NCI-H226 (cell line): ENCODE measurements at places on chromosomes 13 and 19.

DNA sequence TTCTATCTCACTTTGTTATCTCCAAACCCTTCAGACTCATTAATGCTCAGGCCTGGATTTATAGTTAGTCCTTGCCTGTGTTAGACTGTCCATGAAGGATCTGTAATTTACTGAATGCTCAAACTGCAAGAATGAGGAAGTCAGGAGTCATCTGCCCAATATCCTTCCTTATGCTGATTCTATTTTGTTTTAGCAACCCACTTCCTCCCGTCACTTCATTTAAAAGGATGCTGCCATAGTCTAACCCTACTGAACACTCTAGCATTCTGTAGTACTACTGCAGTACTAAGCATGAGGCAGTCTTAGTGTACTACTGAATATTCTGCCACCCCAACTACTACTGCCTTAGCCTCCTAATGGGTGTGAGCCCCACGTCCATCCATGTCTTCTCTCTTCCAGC is 1.5 kb downstream of the FCAR start:
- no peak for DNase-seq

DNA sequence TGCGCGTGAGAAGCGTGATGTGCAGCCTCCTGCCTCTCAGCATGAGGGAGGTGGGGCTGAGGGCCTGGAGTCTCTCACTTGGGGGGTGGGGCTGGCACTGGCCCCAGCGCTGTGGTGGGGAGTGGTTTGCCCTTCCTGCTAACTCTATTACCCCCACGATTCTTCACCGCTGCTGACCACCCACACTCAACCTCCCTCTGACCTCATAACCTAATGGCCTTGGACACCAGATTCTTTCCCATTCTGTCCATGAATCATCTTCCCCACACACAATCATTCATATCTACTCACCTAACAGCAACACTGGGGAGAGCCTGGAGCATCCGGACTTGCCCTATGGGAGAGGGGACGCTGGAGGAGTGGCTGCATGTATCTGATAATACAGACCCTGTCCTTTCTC is 8.7 kb downstream of the CD177 start:
- peak; percentile 7 for DNase-seq

DNA sequence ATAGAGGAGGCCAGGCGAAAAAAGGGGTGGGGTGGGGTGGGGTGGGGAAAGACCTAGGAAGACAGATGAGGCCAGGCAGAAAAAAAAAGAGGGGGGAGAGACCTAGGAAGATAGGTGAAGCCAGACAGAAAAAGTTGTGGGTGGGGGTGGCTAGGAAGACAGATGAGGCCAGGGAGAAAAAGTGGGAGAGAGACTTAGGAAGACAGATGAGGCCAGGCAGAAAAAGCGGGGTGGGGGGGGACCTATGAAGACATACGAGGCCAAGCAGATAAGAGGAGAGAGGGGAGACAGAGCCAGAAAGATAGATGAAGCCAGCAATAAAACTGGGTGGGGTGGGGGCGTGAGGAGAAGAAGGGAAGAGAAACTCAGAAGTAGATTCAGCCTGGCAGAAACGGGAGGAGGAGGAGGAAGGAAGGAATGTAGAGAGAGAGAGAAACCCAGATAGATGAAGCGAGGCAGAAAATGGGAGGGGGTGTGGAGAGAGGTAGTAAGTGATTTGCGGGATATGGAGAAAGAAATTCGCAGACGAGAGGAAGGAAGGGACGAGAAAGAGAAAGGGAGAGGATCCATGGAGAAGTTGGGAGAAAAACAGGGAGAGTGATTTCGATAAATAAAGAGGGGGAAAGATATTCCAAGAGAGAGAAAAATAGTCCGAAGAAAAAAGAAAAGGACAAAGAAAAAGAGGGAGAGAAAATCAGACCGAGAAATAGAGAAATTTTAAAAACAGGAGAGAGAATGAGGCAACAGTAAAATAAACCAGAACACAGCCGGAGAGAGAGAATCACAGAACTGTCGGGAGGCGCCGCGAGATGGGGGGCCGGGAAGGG is 12.2 kb upstream of the CACNG6 start:
- DNase-seq, result no peak

DNA sequence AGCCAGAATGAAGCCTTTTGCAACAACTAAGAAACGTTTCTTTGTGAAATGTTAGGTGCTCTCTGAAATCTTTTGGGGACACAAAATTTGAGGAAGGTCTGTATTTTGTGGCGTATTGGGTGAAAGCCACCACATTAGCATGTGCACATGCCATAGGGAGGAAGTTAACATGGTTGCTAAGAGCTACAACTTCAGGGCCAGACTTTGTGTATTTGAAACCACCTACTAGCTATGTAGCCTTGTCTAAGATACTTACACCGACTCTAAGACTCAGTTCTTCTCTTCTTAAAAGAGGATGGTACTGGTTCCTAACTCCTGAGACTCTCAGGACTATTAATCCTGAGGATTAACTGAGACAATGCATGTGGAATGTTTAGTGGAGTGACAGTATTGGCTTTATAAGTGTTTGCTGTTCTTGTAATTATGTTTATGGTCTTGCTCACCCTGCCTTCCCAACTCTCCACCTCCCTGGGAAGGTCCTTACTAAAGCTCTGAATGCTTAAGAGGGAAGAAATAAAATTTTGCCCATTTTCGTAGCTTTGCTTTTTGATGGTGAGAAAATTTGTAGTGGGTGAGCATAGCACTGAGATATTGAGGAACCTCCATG is 15.5 kb downstream of the SERP2 start:
- no peak for DNase-seq

DNA sequence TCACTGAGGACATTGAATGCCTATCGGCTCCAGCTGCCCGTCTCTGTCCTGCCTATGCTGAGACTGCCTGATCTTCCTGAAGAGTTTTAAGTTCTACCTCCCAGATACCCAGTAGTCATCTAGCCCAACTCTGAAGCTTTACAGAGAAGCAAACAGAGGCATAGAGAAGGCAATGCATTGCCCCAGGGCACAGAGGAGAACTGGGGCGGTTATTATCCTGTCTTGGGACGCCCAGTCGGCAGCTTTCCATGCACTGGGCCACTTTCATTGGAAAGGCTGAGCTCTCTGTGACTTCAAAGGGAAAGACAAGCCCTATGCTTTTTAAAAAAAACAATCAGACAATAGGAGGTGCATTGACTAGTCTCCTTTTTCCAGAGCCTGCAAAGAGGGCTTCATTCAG is 71.6 kb downstream of the HSPH1 start:
- DNase-seq, result no peak

DNA sequence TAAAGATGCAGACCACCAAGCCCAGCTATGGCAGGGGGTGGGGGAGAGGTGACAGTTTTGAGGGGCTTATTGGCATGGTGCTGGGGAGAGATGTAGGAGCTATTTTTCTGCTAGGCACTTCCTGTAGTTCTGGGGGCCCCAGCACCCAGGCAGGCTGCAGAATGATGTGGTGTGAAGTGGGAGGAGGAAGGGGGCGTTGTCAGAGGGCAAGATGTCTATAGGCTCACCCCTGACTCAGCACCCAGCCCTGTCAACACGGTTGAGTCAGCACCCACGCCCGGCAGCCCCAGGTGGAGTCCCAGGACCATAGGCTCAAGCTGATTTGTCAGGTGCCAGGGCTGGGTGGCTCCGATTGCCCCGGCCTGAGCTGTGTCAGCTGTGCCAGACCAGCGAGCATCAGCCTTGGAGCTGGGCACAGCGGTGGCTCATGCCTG is 5.8 kb downstream of the KLF2 start:
- DNase-seq, result peak; percentile 98

DNA sequence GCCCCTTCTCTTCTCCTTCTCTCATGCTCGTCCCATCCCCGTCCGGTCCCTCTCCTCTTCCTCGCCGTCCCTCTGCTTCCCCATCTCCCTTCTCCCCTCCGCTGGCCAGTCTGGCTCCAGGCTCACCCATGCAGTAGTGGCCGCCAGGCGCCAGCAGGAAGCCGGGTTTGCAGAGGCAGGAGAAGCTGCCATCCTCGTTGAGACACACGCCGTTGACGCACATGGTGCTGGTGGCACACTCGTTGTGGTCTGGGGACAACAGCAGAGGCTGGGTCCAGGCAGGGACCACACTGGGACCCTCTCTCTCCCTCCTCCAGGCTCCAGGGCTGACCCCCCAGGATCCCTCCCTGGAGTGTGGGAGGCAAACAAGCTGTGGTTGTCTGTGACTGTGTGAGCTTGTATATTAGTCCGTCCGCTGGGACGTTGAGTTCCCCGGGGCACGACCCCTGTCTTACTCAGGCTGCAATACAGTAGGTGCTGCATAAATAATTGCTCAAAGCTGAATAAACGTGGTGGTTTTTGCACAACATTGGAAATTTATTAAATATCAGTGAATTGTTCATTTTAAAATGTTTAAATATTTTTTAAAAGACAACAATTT is 16.4 kb downstream of the FBN3 start:
- no peak for DNase-seq

DNA sequence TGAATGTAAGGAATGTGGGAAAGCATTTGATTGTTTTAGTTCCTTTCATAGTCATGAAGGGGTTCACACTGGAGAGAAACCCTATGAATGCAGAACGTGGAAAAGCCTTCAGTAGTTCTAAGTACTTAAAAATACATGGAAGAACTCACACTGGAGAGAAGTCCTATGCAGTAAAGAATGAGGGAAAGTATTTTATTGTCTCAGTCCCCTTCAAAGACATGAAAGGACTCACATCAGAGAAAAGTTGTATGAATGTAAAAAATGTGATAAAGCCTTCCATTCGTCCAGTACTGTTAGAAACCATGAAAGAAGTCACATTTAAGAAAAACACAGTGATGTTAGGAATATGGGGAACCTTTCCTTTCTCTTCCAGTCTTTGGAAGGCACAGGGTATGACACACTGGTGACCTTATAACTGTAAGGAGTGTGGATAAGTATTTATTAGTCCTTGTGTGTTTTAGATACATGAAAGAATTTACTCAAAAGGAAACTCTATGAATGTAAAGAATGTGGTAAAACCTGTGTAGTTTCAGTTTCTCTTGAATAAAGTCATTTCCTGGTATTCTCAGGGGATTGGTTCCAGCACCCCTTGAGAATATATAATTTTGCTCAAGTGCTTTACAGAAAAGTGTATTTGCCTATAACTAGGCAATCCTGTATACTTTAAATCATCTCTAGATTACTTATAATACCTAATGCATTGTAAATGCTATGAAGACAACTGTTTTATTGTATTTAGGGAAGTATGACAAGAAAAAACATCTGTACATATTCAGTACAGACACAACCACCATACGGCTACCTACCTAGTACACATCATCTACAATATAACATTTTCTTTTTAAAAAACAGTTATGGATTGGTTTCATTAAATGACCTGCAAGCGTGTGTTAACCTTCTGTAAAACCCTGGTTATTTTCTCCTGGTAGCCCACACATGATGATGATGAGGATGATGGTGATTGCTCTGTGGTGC is 52.8 kb downstream of the ZNF823 start:
- DNase-seq, result no peak

- DNase-seq, result no peak
Measured at GRCh38 chr19:53432088-53432661, 391 bp downstream of the ZNF761 start.

DNA sequence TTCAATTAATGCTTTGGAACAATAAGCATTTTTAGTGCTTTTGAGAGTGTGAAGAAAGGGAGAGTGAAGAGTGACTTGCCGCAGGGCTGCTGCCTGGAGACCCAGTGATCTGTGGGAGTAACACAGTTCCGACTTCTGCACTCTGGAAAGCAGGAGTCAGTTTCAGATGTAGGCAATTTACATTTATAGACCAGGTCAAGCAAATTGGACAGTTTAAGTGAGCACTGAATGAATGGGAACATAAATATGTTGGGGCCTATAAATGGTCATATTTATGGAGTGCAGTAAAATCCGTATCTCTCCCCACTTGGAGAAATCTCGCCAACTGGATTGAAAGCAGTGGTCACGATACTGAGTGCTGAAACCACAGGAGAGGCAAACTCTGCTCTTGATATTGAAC is 9.4 kb upstream of the SHISA2 start:
- DNase-seq, result no peak

GRCh38 chr13:23741879-23742510 is 147.2 kb downstream of the MIPEP start:
- DNase-seq, result no peak

DNA sequence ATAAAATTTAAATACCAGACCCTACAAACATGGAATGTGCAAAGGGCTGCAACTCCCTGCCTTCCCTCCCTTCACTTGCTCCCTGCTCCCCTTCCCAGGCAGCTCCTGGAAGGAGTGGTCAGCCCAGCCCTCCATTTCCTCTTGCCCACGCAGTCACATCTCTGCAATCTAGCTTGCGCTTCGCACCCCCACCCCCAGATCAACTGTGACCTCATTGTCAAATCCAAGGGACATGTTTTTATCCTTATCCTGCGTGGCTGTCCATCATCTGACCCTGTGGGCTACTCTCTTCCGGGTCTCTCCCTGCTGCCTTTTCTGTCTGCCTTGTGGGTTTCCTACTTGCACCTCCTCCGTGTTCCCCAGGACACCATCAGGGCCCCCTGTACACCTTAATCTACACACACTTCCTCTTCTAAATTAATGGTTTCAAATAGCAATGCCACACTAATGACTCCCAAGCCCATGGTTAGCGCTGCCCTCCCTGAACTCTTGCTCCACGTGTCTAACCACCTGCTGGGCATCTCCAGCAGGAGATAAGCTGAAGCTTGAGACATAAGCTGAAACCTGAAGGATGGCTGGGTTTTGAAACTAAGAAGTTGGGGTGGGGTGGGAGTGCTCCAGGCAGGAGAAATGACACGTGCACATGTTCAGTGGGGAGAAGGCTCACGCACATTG is 118.3 kb downstream of the USP12 start:
- peak; percentile 16 for DNase-seq

DNA sequence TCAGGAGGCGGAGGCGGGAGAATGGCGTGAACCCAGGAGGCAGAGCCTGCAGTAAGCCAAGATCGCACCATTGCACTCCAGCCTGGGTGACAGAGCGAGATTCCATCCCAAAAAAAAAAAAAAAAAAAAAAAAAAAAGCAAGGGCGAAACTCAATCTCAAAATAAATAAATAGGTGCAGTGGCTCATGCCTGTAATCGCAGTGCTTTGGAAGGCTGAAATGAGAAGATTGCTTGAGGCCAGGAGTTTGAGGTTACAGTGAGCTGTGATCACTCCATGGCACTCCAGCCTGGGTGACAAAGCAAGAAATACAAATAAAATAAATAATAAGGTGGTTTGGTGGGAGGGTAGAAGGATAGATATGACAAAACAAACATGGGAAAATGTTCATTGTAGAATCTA is 39.0 kb upstream of the CYP2S1 start:
- DNase-seq, result no peak

DNA sequence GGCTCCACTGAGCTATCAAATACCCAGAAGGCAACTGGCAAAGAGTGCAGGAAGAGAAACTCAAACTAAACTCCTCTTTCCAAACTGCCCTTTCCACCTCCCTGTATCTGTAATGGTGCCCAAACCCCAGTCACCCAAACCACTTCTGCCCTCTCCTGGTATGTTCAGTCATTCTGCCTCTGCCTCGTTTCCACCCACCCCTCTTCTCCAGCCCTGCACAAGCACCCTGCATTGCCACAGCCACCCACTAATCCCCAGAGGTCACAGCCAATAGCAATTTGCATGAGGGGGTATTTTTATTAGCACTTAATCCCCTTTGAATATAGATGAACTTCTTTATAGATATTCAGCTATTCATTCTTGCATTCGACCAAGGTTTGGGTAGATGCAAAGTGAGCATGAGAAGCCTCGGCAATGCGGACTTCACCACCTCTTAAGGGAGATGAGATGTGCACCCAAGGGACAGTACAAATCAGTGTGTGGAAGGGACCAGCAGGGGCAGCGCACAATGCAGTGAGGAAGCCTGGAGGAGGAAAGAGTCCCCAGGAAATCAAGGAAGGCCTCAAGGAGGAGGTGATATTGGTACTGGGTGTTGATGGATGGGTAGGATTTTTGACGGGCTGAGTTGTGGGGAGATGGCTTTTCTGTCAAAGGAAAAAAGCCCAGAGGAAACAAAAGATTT is 12.4 kb downstream of the TMEM272 start:
- DNase-seq, result no peak
